ENCODE measurements at places on chromosomes 16 and 17. TPM values are rescaled to one million over a fixed set of nuclear protein-coding genes. Genes with fewer than 3 reads are reported as not detected.
A peak's percentile ranks its signal among the peaks of the same experiment; 100 is the strongest.

- no peak for DNase-seq
Measured at GRCh38 chr17:39776252-39776651, 38.5 kb downstream of the GRB7 start.

GRCh38 chr16:53207810-53208752, 153.3 kb downstream of the CHD9 start:
- peak; percentile 83 for DNase-seq

GRCh38 chr16:75244844-75245758, 6.3 kb downstream of the BCAR1 start:
- DNase-seq, result peak; percentile 99

DNA sequence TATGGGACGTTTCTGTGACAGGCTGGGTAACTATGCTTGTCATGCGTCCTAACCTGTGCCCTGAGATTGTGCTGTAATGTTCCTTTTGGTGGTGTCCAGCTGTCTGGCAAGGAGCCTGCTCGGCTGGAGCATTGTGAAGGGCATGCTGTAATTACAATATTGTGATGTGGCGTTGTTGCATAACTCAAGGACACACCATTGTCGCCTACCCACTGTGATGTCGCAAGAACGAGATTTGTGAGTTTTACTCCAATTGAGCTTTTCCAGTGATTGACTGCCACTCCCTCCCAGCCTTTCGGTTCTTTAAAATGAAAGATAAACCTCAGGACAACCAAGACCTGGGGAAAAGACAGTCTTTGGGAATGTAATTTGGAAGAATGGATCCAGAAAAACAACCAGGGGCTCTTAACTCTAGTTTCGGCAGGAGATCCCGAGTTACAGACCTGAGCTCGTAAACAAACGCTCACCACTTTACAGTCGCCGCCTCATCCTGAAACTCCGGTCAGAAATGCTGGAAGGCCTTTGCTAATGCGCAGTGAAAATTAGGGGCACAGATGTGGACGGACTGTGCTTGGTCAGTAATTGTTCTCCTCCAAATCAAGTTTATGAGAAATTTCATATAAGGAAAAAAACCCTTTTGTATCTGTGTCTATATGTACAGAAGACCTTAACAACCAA, 1.3 kb downstream of the ZNF750 start:
- DNase-seq, result no peak

GRCh38 chr16:74123826-74124225, 172.8 kb upstream of the PSMD7 start:
- no peak for DNase-seq

GRCh38 chr17:19717411-19717908, 1.1 kb upstream of the SLC47A2 start:
- DNase-seq, result no peak

- DNase-seq, result no peak
Measured at GRCh38 chr17:73943416-73944110, 259.9 kb upstream of the RPL38 start.

DNA sequence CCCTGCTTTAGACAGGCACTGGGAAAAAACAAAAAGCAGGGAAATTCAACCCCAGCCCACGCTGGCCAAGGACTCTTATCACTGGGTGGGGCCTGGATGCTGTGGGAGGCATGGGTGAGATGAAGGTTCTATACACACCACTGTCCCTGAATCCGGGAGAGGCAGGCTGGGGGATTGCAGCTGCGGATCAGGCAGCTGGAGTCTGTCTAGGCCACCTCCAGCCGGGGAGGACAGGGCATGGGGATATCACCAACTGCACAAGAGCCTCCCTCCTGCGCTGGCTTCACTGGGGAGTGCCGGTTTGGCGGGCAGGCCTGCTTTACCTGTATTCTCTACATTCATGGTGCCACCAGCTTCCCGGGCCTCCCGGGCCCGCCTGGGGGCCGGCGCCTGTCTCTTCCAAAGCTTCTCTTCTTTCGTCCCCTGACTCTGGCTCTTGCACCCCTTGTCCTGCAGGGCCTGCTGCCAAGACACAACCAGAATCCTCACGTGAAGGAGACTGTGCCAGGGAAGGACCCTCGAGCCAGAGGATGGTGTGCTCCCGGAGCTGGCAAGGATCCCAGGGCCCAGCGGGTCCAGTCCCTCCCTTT, 13.9 kb downstream of the KIFC3 start:
- DNase-seq, result no peak

GRCh38 chr17:37761059-37761458, 16.2 kb upstream of the HNF1B start:
- DNase-seq, result no peak

DNA sequence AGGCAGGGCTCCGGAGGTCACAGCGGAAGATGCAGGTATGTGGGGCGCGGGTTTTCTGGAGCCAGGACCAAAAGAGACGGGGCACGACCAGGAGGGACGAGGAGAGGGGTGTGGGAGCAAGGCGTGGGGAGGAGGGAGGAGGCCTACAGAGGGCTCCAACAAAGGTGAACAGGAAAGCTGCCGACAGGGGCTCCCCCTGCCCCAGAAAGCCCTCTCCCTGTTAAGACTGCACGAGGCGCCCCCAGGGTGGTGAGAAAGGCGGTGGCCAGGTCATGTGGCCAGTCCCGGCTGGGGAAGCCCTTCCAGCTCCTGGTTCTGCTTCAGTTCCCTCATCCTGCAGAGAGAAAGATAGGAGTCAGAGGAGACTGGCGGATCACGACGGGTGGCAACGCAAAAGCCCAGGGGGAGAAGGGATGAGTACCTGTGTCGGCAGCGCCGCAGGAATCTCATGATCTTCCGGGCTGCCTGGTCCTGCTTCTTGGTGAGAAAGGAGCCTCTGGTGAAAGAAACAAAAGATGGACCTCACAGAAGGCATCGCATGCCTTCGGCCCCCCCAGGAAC, 949 bp upstream of the SPAG7 start:
- DNase-seq, result peak; percentile 77

GRCh38 chr17:42050393-42051012, at the start of gene C17orf113:
TSS of gene C17orf113 (minus strand) at chr17:42050601. CDS start at chr17:42043376, 7,225 bp downstream.
- DNase-seq, result peak; percentile 26

- DNase-seq, result peak; percentile 32
Measured at GRCh38 chr17:67689534-67690177, 28.1 kb upstream of the NOL11 start.

GRCh38 chr17:73069841-73070240, 22.6 kb downstream of the SLC39A11 start:
- no peak for DNase-seq

GRCh38 chr17:73595931-73596330, 48.3 kb downstream of the SDK2 start:
- no peak for DNase-seq

Gene ARL5C
- total RNA-seq, result not detected

Gene AIPL1
- total RNA-seq, result not detected

Gene GUCY2D
- total RNA-seq, result not detected

Gene ZNF597
- 3.8 TPM for total RNA-seq

Gene SRCAP
- 19.0 TPM for total RNA-seq

Gene LYRM9
- total RNA-seq, result 2.5 TPM

Gene ADAT1
- 47.3 TPM for total RNA-seq

Gene MC1R
- 13.4 TPM for total RNA-seq

Gene CEP295NL
- not detected for total RNA-seq

Gene CACNG1
- total RNA-seq, result not detected
